ENCODE measurements at places on chromosomes 6 and 20.

GRCh38 chr20:40688129-40689099, 622 bp downstream of the MAFB start:
- peak; percentile 27 for DNase-seq

- DNase-seq = no peak
These were observed 72.3 kb downstream of the VEGFA start for GRCh38 chr6:43842231-43842794.

- DNase-seq = no peak
These were observed 267.7 kb downstream of the TAF4 start for GRCh38 chr20:61797971-61798411.

DNA sequence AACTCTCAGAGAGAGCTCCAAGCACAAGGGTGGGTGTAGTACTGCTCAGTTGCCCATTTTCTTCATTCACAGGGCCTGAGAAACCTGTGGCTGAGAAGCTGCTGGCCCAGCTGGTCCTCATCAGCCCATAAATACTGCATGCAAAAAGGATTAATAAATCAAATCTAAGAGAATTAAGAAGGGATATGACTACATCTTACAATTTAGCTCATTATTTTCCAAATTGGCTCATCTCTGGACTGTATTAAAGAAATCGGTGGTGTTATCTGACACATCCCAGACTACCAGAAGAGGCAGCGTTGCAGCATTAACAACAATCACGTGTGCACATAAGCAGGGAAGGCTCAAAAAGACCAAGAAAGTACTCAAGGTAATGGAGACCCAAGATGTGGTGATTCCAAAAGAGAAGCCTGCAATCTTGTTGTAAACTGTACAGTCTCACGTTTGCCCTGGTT, 90.7 kb downstream of the CD24 start:
- DNase-seq = peak; percentile 49

DNA sequence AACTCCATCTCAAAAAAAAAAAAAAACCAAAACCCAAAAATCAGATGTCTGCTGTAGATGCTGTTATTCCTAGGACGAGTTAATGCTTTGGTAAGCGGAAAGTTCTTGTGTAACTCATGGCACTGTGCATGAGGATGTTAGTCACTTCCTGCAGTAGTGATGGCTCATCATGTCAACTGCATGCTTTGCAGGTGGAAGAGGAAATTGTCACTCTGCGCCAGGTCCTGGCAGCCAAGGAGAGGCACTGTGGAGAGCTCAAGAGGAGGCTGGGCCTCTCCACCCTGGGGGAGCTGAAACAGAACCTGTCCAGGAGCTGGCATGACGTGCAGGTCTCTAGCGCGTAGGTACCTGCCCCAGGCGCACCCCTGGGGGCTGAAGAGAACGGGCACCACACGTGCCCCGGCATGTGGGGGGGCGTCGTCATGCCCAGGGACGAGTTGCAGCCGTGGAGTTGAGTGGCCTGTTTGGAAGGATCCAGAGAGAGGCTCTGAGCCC, 8.5 kb downstream of the TPD52L2 start:
- DNase-seq = no peak

DNA sequence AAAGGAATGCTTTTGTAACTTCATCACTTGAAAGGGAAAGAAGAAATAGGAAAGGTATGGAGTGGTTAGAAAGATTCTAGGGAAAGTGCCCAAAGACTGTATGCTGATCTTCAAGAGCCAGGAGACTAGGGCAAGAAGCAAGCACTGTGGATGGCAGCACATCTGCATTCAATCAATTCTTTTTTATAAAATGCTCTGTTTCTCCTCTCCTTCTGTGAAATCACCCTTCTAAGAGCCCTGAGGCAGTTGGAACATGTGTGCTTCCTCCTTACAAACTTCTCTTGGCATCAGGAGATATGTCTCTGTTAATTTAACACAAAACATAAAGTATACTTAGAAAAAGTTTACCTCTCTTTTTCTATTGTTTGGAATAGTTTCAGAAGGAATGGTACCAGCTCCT, 1162.2 kb upstream of the GJE1 start:
- DNase-seq = no peak

GRCh38 chr6:73983367-73983766, 287.4 kb downstream of the CD109 start:
- DNase-seq = no peak

DNA sequence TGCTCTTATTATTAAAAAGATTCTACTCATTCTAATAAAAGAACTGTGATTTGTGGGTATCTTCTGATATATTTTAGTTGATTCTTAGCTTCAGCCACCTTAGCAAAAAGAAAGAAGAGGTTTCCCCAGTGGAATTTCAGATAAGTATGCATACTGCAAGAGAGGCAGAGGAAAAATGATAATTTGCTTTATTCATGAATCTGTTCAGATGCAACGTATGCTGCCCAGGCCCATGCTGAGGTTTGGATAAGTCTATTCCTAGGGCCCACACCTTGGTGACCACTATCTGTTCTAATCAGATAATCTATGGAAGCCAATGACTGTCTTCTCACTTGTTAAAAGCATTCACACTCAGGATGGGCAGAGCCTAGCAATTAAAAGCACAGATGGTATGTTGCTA, 194.0 kb downstream of the HIVEP2 start:
- DNase-seq = no peak

DNA sequence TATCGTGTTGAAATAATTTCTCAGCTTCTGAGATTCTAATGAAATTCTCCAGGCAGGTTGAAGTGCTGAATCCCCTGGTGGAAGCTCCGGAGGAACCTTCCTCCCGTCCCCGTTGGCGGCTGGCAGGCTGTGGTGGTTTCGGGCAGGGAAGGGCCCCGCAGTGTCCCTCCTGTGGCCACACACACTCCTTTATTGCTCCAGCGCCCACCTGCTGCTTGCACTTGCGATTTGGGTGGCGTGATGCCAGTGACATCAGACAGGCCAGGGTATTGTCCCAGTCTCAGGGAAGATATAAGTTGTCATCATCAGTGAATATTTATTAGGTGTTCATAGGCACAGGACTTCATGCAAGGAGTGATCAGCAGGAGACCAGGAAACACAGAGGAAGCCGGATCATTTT, 530.4 kb downstream of the QKI start:
- no peak for DNase-seq

DNA sequence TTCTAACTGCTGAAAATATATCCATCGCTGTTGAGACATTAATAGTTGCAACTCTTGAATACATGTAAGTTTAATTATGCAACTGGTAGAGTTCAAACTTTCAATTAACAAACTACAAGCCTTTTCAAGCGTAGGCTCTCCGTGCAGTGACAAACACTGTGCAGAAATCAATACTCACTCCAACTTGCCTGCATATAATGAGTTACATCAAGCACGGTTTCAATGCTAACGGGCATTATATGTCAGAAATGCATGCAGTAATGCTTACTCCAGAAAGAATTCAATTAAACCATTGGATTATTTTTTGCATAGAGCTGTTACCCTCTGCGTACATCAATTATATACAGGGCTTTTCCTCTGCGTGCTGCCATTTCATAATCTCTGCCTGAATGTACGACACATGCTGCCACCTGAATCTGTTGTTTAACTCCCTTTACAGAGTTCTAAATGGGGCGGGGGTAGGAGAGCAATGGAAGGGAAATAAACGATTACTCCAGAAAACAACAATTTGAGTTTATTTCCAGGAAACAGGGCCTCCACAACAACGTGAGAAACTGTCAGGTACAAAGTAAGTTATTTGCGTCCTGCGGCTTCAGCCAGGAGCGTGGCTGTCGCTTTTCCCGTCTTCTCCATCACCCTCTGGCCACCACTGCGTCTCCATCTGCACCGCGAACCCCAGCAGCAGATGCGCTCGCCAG, 1.8 kb downstream of the PTPRK start:
- DNase-seq = no peak

DNA sequence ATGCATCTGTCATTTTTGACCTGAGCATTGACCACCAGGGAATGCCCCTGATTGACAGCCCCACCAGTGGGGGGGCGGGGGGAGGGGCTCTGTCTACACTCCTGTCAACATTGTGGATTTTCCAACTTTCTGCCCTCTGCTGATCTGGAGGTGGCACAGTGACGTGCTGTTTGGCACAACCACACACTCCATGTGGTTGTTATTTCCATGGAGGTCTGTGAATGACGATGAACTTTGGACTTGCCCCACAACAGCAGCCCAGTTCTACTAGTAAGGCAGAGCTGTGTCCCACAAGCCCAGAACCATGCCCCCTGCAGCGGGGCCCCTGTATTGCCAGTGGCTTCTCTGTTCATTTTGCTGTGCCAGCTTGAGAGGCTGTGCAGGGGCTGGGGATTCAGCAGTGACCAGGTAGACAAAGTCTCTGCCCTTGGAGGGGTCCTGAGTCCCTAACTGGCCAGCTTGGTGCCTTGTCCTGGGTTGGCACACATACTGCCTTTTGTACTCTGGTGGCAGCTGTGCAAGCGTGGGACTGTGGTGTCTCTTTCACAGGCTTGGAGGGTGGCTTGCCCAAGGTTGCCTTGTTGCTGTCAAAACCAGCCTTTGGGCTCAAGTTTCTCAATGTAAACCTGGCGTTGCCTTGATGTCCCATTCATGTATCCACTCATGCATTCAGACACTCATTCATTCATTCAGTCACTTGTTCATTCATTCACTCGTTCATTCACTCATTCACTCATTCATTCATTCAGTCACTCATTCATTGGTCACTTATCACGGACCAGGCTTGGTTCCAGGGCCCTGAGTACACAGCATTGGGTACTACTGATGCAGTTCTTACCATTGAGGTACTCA, 108.5 kb downstream of the SYCP2 start:
- DNase-seq = no peak

GRCh38 chr20:10669843-10670446, 3.9 kb downstream of the JAG1 start:
- no peak for DNase-seq

DNA sequence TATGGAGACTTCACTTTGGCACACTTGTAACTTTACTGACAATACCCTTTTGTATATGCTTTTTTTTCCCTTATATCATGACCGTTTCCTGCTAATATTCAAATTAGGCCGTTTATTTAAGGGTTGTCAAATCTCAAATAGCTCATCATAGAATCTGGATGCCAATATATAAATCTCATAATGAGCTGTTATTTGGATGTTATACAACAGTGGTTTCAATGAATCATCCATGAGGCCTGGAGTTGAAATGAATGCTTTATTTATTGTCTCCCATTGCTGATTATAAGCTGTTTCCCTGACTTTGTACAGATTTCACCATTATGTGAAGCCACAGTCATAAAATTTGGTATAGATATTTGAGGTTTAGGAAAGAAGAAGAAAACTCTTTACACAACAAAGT, 256.1 kb downstream of the PLCB1 start:
- no peak for DNase-seq

- DNase-seq = no peak
These were observed 52.4 kb downstream of the DSTN start for GRCh38 chr20:17622086-17622850.

- no peak for DNase-seq
These were observed 513.0 kb downstream of the EPHA7 start for GRCh38 chr6:92906385-92906784.

GRCh38 chr6:41922154-41922553, 855 bp downstream of the BYSL start:
- no peak for DNase-seq

DNA sequence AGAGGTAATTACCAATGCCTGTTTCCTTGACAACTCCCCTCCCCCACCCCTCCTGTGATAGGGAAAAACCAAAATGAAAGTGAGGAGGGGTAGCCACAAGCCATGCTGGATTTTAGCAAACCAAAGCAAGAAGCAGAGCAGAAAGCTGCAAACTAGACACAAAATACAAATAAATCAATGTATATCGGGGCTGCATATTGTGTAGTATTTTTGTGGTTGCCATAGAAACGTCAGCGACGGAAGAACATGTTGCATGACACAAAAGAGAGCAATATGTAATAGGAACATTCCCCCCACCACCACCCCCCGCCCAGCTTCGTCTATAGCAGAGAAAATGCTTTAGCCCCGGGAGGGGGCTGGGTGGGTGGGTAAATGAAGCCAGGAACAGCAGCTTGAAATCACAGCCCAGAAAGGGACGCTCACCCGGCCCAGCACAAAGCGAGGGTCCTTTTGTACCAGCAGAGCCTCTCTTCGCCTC, 548 bp downstream of the AGPAT4 start:
- DNase-seq = no peak

DNA sequence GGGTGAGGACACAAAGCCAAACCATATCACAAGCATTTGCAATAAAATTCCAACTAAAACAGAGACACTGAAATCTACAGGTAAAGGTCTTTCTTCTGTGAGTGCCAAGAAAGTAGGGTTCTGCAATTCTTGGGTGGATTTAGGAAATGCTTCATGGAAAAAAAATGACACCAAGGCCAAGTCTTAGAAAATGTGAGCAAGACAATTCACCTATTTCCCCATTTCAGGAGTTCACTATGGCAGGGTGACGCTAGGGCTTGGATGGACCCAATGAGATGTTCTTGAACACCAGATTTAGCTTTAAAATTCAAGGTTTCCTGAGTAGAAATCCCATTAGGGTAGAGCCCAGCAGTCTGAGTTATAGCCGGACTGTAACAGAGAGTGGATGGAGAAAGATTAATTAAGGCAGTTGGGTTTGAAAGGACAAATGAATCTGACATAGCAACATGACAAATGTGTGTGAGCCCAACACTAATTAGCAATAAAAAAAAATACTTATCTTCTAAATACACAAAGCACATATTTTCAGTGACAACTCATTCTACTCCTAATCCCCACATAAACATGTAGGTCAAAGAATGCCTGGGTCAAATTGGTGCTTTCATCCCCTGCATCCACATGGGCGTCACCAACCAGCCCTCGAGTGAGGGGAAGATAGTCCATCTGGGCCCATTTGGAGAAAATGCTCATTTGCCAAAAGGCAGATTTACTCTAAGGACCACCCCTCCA, 180.4 kb upstream of the JARID2 start:
- no peak for DNase-seq

GRCh38 chr6:110933912-110934311, 24.6 kb upstream of the GTF3C6 start:
- DNase-seq = no peak

GRCh38 chr6:16840725-16841124, 79.5 kb upstream of the ATXN1 start:
- DNase-seq = no peak

DNA sequence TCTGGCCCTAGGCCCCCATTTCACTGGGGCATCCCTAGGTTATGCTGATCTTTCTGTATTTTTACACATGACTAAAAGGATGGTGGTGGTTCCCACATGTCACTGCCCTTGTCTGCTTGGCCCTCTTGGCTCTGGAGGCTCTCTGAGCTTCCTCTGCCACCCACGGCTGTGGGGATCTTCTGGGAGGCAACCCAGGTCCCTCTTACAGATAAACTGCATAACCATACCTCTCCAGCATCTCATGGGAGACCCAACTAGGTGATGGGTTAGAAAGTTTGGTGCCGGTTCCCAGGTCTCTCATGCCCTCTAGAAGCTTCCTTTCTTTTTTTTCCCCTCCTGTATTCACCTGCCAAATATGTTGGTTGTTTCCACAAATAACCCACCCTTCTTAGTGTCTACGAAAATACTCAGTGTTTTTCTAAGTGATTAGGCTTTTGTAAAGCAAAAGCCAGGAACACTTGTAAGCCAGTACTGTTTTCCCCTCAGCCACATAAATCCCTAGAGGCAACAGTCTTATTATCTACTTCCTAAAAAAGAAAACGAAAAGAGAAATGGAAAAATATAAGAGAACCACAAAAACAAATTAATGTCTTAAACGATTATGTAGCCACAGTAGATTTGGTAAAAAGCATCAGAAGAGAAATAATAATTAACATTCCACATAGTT, 71.7 kb upstream of the SMLR1 start:
- no peak for DNase-seq

- no peak for DNase-seq
These were observed 20.8 kb downstream of the TBC1D7 start for GRCh38 chr6:13307508-13307995.

GRCh38 chr6:33272275-33273128, 627 bp downstream of the RPS18 start:
- DNase-seq = no peak

GRCh38 chr6:147366290-147366689, 142.2 kb upstream of the SAMD5 start:
- no peak for DNase-seq
